Stimulated activated CD4-positive, alpha-beta T cell treated with anti-CD3 and anti-CD28 coated beads, Interleukin-2, amount 100 ng/mL, for 48 hours (primary cell): ENCODE measurements at places on chromosomes 6 and 20.
A peak's percentile ranks its signal among the peaks of the same experiment; 100 is the strongest.

GRCh38 chr20:53490620-53491019 is 103.0 kb downstream of the ZNF217 start:
- no peak for DNase-seq

GRCh38 chr6:146028252-146028795 is 538 bp upstream of the GRM1 start:
- DNase-seq = peak; percentile 23

- no peak for DNase-seq
Measured at GRCh38 chr6:139376604-139377218, 2.3 kb upstream of the CITED2 start.

DNA sequence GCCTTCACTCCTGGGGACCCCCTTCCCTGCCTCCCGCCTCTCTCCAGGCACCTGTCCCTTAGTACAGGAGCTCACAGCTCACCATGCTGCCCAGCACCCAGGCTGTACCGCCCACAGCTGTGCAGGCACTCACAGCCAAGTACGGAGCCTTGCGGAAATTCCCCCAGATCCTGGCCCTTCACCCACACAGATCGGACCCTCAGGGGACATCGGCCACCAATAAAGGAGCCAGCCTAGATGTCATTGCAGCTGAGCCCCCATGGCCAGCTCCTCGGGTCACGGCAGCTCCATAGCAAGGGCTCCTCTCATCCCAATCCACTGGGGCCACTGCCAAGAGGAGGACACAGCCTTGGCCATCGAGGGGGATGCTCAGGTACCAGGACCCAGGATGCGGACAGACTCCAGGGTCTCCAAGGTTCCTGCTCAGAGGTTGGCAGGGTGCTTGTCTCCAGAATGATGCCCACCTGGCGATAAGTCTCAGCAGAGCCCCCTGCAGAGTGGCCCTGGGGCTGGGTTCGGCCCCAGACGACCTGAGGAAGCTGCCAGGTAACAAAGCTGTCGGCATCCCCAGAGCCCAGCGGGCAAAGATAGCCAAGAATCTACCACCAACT is 82.3 kb downstream of the YTHDF1 start:
- DNase-seq = no peak
